ENCODE measurements at places on chromosomes 2 and 18.
A peak's percentile ranks its signal among the peaks of the same experiment; 100 is the strongest.

- no peak for DNase-seq
Measured at GRCh38 chr18:33169218-33169617, 271.3 kb downstream of the CCDC178 start.

- peak; percentile 43 for DNase-seq
Measured at GRCh38 chr2:240401781-240402551, 33.5 kb upstream of the GPC1 start.

DNA sequence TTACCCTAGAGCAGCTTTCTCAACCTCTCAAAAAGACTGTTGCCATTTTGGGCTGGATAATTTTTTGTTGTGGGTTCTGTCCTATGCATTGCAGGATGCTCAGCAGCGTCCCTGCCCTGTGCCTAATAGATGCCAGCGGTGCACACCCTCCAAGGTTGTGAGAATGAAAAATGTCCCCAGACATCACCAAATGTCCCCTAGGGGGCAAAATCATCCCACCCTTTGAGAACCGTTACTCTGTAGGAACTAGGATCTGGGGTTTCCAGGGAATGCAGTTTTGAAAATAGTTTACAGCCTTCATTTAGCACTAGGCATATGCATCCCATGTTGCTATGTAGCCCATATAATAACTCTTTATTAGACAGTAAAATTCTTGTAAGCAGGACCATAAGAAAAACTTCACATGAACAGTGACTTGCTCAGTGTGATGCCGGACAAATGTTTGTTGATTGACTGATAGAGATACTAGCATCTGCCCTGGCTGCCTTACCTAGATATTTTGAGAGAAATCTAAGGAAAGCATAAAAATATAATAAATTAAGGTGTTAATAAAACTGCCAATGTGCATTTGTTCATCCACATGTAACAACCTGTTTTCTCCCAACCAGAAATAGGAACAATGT, 79.2 kb upstream of the EPC2 start:
- DNase-seq: no peak

DNA sequence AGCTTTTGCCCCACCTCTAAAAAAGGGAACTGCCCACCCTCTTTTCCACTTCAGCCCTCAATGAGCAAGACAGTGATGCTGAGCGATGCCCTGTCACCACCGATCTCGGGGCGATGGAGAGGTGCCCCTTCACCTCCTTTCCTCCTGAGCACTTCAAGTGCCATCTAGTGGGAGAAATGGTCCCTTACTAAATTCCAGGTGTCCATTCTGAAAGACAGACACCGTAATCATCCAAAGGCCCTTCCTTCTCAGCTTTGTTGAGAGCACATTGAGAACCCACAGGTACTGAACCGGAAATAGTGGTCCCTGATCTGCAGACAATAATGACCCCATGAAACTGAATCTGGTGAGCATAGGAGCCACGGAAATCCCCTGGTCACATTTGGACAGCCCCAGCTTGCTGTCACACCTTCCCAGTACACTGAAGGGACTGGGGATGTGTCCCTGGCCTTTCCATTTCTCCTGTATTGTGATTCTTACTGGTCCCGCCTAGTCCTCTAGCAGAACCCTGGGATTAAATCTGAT, 38.5 kb downstream of the KCTD18 start:
- no peak for DNase-seq

- no peak for DNase-seq
Measured at GRCh38 chr2:121196849-121197155, 88.2 kb downstream of the TFCP2L1 start.

- DNase-seq: no peak
Measured at GRCh38 chr2:217593732-217594131, 409.1 kb downstream of the TNS1 start.

DNA sequence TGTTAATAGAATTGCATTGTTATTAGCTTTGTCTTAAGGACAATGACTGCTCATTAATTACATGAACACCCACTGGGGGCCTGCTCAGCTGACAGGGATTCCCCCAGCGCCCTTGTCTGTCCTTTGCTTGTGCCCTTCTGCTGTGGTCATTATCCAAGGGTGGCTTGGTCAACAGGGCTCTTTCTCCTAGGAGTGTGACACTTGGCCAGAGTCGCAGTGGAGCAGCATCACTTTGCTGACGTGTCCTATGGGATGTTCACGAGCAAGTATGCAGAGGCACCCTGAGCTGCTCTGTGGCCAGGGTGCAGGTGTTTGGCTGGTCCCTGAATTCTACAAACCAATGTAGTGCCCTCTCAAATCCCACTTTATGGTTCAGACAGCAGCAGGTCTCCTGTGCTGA, 46.0 kb downstream of the PTGR3 start:
- no peak for DNase-seq

DNA sequence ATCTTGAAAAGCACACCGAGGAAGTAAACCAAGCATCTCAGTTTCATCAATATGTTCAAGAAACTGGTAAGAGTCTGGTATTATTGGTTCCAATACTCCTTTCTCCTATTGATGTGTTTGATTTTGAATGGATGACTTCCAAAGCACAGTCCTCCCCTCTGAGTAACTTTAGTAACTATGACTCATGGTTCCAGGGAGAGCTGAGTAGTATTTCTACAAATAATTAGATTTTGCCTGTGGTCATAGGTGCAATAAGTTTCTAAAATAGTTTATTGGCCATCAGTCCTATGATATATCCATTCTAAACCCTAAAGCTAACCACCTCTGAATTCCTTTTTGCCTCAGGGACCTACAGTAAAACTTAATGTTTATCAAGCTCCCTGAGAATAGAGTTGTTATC, 352.4 kb downstream of the XIRP2 start:
- no peak for DNase-seq

DNA sequence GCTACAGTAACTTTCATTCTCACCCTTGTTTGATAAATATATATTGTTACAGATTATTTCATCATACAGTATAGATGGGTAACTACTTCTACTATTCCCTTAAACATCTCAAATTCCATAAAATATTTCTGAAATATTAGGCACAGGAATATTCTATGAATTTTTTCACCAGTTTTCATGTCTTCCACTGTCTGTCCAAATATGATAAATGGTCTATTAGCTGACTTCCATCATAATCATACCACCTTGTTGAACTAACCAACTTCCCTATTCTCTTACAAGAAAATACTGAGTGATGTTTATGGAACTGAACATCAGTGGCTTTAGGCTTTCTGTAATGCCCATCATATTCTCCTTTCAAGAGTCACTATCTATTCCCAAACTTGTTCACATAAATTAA, 82.4 kb downstream of the TRAPPC8 start:
- no peak for DNase-seq

GRCh38 chr18:24043403-24043802, 28.8 kb downstream of the TTC39C start:
- DNase-seq: no peak

GRCh38 chr2:9703701-9704221, 73.0 kb upstream of the YWHAQ start:
- DNase-seq: no peak

DNA sequence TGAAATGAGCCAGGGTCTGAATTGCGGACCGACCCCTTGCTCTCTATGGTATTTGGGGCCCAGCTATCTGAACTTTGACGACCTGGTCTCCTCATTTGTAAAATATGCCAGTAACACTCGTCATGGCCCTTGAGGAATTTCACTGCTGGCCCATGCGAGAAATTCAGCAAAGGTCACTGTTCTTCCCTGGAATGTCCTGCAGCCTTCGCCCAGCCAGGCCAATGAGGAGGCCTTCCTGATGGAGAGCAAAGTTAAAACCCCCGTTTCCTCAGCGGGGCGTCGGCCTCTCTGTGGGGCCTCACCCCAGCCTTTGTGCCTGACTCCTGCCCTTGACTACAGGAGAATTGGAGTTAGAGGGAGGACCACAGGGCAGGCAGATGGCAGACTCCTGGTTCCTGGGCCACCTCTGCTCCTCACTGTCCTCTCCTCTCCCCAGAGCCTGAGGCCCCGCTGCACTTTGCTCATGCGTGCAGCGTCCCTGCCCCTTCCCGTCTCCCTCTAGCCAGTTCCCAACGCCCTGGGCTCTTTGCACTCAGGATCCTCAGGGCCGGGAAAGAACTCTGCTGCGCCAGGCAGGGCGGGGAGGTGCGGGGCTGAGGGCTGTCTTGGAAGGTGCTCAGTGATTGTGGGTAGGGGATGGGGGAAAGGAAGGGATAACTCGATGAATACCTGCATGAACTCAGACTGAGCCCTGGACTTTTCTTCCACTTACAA, 257.0 kb upstream of the RAB6C start:
- no peak for DNase-seq

DNA sequence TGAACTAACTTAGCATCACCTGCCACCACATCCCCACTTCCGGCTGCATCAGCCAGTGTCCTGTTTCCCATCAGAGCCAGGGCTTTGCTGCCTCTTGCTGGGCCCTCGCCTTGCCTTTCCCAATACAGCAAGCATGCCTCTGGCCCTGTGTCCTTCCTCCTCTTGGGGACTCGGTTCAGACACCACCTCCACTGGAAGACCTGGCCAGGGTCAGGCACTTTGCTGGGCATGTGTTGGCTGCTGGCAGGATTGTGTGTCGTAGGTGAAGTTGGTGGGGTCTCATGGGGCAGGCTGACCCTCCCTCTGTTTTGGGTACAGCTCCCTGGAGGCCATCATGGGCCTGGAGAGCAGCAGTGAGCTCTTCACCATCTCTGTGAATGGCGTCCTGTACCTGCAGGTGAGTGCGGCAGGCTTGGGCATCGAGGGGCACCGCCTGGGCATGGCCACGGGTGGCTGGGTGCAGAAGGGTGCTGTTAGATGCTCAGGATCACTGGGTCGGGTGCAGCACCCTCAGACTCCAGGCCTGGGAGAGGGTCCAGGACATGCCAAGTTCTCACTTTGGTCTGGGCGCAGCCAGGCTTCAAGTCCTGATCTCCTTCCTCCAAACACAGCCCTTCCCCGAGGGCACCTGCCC, 6.6 kb downstream of the ERFE start:
- peak; percentile 43 for DNase-seq

GRCh38 chr2:94759211-94759610, 112.0 kb upstream of the TEKT4 start:
- DNase-seq: no peak

GRCh38 chr2:144258154-144258553, 261.8 kb downstream of the ZEB2 start:
- no peak for DNase-seq

- no peak for DNase-seq
Measured at GRCh38 chr2:126719833-126720351, 63.9 kb downstream of the GYPC start.

DNA sequence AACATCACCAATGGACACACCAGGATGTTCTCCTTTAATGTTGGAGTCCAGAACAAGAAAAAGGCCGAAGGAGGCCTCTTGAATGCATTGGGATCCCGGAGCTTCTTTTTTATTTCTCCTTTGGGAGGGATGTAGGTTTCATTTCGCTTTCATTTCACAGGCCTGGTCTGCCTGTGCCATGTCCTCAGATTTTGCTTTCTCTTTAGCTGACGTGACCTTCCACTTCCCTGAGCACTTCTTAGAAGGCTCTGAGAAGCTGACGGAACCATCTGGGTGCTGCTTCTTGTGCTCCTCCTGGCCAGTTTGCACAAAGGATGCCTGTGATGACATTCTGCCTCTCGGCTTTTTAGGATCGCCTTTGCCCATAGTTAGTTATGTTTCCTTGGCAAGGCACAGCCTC, 15.1 kb upstream of the MBOAT2 start:
- no peak for DNase-seq

GRCh38 chr2:72893594-72894319, 6.5 kb downstream of the SPR start:
- DNase-seq: peak; percentile 84

DNA sequence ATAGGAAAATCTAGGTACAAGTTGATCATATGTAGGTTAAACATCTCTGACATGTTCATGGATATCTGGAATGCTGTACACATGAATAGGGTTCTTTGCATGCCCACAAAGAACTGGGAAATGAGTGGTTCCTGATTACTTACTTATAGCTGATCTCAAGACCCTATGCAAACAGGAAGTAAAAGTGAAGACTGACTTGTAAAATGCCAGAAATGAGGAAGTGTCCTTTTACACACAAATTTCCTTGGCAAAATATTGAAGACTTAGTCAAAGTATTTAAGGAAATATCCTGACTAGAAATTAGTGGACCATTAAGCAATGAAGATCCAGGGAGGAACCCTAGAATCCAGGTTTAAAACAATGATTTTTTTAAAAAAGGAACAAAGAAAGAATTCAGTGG, 203.7 kb upstream of the DLGAP1 start:
- DNase-seq: no peak

DNA sequence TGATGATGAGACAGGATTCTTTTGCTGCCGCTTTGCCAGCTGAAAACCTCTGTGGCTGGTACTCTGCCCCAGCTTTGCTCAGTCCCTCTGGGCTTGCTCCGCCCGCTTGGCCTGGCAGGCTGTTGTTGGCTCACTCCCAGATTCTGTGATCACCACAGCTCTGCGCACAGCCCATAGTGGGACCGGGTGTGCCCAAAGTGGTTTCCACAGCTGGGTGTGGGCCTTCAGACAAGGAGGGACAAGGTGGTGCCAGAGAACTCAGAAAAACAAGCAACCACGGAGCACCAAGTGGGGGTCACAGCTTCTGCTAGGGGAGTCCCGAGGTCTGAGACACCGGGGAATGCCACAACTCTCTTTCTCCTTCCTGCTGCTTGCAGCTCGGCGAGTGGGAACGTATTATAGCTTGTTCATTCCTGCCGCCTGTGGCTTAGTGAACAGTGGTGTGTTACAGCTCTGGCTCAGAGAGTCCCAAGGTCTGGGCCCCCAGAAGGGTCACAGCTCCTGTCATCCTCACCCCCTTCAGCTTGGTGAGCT, 9.2 kb upstream of the KYNU start:
- DNase-seq: no peak

GRCh38 chr2:71880846-71881610, 266.6 kb downstream of the CYP26B1 start:
- no peak for DNase-seq

DNA sequence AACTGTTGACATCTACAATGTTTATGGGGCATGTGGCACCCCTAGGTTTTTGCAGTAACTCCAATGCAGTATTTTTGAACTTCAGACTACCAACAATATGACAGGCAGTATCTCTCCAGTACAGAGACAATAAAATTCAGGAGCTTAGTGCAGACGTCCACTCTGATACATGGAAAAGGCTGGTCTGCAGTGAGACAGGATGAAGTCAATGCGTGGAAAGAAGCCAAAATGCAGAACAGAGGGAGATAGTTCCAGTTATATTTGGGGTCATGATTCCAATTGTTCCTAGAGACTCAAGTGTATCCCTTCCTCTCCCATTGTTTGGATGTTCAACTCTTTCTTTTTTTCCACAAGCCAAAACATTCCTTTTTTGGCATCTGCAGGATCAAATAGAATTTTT, 18.7 kb upstream of the SMAD2 start:
- DNase-seq: no peak
